ENCODE measurements at places on chromosomes 7 and 10. TPM values are rescaled to one million over a fixed set of nuclear protein-coding genes. Genes with fewer than 3 reads are reported as not detected.
A peak's percentile ranks its signal among the peaks of the same experiment; 100 is the strongest.

DNA sequence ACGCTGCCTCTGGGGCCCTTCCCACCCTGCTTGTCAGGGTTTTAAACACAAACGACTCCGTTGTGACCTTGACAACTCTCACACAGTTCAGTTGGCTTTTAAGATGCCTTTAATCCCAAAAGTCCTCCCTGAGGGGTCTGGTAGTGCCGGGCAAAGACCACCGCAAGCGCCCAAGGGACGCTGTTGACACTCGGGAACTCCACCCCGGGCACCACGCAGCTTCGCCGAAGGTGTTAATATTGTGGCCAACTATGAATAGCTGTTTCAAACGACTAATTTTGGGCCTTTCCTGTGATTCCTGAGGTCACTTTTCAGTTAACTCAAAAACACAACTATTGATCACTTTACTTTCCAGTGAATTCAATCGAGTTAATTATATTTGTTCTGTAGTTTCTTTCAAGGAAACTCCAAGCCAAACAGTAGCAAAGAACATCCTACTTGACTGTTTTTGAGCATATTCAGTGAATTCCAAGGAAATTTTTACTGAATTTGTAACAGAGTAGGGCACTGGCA lies 958 bp upstream of the ESYT2 start:
- no peak for DNase-seq

GRCh38 chr7:2118630-2119190 lies 114.0 kb downstream of the MAD1L1 start:
- DNase-seq, result no peak

GRCh38 chr7:65812281-65812680 lies 60.6 kb upstream of the VKORC1L1 start:
- DNase-seq, result no peak

DNA sequence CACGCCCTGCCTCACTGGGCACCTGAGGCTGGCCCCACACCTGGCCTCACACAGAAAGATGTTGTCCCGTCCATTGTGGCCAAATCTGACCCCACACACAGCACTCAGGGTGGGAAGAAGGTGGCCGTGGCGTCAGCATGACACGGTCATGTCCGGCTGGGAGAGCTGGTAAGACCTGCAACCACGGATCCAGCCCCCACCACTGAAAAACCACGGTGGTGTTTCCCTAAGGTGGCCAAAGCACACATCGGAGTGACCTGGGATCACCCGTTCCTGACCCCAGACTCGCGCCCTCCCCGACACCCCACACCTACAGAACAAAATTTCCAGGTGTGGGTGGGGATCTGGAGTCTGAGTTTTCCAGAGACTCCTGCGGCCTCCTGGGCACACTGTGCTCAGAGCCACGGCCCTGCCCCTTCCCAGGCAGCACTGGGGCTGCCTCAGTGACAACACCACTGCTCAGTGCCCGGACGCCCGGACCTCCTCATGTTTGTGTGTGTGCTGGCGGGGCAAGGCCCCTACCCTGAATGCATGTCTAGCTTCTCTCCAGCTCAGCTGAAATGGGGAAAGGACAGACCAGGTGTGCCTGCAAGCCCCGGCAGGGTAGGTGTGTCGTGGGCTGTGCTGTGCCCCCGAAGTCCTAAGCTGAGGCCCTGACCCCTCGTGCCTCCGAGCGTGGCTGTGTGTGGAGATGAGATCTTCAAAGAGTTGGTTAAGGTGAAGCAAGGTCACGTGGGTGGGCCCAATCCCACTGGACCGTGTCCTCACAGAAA lies 36.1 kb downstream of the STK32C start:
- DNase-seq, result no peak

DNA sequence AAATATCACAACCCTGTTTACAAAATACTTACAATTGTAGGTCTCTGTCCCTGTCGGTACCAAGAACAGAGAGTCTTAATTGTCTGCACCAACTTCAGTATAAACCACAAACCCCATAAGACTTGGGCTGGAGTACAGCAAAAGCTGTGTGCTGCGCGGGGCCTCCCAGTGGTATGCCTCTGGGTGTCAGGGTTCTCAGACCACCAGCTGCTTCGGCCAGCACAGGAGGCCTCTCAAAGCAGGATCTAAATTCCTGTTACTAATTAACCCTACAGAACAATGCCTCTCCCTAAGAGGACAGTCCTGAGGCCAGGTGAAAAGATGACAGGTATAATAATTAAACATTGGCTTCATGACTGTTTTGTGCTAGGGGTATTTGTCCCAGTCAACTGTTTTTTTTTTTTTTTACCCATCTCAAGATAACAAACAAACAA lies 957 bp upstream of the SVIL start:
- no peak for DNase-seq

DNA sequence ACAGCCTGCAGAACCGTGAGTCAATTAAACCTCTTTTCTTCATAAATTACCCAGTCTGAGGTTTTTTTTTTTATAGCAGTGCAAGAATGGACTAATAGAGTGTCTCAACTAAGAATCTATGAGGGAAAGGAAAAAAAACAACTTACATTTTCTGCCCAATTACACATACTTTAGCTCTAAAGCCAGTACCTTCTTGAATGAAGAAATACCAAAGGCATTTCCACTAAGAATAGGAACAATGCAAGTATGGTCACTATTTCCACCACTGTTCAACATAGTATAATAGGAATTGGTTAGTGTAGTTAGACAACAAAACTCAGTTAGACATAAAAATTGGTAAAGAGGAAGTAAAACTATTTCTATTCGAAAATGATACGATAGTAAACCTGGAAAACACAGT lies 37.6 kb downstream of the MICU1 start:
- no peak for DNase-seq

DNA sequence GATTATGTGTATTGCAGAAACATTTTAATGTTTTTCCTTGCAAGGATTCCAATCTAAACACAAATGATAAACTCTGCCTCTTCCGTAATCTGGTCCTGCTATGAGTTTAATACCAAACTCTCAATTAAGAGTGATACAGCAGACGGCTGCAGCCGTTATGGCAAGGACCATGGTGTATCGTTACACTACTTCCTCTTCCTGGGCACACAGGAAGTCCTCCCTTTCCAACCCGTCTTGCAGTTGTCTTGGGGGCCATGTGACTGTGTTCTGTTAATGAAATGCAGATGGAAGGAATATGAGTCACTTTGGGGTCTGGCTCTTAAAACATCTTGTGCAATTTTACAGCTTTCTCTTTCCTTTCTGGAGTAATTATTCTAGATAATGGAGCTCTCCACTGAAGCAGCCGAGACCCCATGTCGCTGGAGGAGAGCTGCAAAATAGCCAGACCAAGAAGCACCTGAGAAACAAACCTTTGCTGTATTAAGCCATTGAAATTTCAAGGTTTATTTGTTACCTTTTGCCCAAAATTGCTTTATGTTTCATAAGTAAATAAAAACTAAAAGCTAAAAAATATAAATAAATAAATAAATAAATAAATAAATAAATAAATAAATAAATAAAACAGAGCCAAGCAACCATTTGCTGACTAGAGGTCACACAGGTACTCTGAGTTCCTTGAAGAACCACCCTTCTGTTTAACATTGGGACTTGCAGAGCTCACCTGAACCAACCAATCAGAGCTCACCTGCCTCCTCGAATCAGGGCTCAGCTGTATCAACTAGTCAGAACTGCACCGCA lies 74.7 kb downstream of the FRMPD2 start:
- peak; percentile 69 for DNase-seq

- no peak for DNase-seq
These were observed 41.2 kb downstream of the LRRC18 start for GRCh38 chr10:48898426-48898825.

GRCh38 chr10:49115796-49116508 lies 630 bp upstream of the VSTM4 start:
- DNase-seq, result no peak

DNA sequence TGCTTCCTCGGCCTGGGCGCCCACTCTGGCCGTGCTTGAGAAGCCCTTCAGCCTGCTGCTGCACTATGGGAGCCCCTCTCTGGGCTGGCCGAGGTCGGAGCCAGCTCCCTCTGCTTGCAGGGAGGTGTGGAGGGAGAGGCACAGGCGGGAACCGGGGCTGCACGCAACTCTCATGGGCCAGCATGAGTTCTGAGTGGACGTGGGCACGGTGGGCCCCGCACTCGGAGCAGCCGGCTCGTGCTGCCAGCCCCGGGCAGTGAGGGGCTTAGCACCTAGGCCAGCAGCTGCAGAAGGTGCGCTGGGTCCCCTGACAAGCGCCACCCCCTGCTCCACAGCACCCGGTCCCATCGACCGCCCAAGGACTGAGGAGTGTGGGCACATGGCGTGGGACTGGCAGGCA lies 9.0 kb upstream of the PDK4 start:
- no peak for DNase-seq

GRCh38 chr7:128919241-128919640 lies 8.7 kb upstream of the KCP start:
- DNase-seq, result no peak

DNA sequence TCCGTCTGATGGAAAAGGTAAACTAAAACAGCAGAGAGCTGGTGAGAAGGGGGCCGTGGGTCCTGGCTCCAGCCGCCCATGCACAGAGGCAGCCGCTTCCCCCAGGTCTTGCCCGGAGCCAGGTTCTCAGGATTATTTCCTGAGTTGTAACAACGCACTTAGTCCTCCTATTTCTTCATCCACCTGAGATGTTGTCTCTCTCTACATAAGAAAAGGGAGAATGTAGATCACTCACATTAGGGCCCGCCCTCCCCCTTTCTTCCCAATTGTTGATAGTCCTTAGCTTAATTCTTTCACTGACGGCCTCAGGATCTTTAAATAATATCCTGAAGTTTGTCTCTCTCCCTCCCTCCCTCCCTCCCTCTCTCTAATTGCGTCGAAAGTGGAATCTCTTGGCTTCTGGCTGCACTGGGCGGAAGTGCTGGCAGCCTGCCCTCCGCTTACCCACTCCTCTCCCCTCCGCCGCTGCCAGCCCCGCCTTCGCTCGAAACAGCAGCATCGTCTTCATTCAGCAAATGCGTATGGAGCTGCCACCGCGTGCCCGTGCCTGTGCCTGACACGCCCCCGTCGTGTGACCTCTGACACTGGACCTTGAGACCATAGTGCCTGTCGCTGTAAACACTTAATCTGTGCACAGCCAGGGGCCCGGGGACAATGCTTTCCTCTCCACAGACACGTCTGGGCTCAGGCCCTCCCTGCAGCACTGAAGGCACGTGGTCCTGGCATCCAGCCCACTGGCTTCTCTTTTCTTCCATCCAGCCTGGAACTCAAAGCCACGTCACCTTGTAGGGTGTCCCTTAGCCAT lies 174.5 kb upstream of the PPP2R2D start:
- no peak for DNase-seq

DNA sequence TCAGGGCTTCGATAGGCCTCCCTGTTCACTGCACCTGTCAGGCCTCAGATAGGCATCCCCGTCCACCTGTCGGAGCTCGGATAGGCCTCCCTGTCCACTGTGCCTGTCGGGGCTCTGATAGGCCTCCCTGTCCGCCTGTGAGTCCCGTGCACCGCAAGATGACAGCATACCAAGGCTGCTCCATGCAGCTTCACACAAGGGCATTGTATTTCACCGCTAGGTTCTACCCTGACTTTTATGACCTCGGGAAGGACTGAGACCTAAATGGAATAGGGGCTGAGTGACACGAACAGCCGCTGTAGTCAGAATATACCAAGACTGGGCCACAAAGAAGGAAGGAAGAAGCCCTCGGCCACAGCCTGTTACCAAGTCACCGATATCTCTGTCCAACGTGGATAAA lies 271.2 kb downstream of the DIP2C start:
- no peak for DNase-seq

- DNase-seq, result no peak
These were observed 190.5 kb upstream of the PPP1R3A start for GRCh38 chr7:114109304-114109703.

DNA sequence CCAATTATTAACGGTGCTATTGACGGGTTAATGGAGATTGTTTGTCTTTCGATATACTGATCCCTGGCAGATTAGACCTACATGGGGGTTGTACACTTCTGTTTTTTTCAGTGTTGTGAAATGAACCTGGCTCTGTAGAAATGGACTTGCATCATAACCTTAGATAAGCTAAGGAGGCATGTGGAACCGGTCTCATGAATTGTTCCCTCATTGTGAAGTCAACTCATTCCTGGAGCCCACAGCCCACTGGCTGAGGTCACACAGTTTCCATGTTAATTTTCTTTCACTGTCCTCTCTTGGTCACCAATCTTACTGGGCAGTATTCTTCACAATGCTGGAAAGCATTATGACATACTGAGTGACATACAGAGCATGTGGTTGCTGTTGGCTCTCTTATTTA lies 202.8 kb downstream of the BMPER start:
- DNase-seq, result no peak

DNA sequence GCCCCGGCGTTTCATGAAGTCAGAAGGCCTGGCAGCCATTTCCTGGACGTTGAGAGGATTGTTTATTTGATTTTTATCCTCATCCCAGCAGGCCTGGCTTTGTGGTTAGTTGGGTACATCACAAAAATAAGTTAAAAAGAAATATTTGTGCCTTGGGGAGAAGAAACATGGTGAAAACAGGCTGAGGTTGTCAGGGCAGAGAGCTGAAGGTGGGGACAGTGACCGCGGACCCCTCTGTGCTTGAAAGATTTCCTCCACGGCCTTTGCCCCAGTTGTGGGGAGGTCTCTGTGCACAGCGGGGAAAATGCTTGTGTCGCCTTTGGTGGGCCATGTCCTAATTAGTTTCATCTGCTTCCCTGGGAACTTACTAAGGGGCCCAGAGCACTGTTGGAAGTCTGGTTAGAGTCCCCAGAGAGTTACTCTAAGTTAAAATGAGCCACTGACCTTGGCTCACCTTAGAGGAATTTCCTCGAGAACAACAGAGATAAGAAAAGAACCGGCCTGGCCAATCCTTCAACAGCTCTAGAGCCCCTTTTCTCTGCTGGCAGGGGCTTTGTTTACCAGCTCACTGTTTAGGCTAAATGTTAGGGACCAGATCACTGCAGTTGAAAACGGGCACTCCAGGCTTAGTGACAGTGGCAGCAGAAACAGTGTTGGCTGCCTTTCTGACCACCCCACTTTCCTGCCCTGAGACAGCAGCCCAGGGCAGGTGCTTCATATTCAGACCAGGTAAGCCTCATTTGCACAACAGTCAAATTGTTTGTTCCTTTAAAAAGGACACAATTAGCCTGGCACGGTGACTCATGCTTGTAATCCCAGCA lies 37.9 kb downstream of the CRCP start:
- DNase-seq, result no peak

GRCh38 chr7:81887098-81888090 lies 117.5 kb upstream of the HGF start:
- peak; percentile 42 for DNase-seq

GRCh38 chr7:45967591-45968157 lies 46.6 kb upstream of the IGFBP3 start:
- DNase-seq, result no peak

GRCh38 chr7:91193141-91193540 lies 71.1 kb upstream of the FZD1 start:
- DNase-seq, result no peak

Gene ZNF467
- total RNA-seq, result 2.4 TPM

Gene TMEM270
- total RNA-seq, result 0.23 TPM

Gene SFRP4
- total RNA-seq, result 0.03 TPM

Gene METTL27
- total RNA-seq, result 14.4 TPM

Gene MCU
- total RNA-seq, result 26.7 TPM

Gene TFEC
- total RNA-seq, result 0.16 TPM

Gene RNF32
- total RNA-seq, result 1.7 TPM

Gene FAM25C
- not detected for total RNA-seq

Gene NPY4R
- total RNA-seq, result 0.07 TPM
